ENCODE measurements at places on chromosomes 16 and 17.

DNA sequence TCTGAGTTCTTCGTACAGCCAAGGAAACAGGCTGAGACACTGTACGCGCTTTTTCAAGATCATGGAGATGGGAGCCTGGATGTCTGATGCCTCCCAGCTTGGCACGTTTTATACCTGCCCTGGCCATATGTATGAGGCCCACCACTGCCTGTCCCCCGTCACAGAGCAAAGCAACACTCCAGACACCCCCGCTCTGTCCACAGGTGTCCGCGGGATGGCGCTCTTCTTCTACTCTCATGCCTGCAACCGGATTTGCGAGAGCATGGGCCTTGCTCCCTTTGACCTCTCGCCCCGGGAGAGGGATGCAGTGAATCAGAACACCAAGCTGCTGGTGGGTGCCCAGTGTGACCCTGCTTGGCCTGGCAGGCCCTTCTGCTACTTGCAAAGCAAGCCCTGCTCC lies 39.8 kb upstream of the POLR3E start:
- DNase-seq = no peak

DNA sequence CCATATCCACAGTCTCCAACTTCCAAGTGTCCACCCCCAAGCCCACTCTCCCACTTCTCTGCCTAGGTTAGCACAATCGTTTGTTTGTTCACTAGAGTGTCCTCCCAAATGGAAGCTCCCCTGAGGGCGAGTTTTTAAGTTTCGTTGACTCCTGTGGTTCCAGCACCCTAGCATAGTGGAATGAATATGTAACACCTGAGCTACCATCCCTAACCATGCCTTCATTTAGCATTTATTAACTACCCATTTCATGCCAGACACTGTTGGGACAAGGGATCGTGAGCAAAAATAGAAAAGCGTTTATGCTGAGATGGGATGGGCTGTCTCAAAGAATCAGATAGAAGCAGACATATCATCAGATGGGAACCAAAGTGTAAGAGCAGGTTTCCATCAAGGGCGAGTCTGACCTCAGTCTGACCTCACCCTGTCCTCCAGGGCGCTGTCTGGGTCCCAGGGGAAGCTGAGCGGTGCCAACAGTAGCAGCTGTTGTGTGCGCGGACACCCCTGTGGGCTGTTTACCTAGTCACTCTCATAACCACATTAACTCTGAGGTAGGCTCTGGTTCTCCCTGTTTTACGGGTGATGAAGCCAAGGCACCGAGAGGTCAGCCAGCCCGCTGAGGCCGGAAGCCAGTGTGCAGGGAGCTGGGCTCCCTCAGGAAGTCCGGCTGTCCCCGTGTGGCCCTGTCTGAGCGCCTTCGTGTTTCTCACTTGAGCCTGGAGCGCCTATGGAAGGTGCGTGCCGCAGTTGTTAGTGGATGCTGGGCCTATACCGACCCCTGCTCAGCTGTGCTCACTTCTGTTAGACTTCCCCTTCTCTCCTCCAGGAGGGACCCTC lies 6.2 kb downstream of the CNP start:
- no peak for DNase-seq

- no peak for DNase-seq
Measured at GRCh38 chr17:7580604-7581575, 1.5 kb downstream of the CD68 start.

DNA sequence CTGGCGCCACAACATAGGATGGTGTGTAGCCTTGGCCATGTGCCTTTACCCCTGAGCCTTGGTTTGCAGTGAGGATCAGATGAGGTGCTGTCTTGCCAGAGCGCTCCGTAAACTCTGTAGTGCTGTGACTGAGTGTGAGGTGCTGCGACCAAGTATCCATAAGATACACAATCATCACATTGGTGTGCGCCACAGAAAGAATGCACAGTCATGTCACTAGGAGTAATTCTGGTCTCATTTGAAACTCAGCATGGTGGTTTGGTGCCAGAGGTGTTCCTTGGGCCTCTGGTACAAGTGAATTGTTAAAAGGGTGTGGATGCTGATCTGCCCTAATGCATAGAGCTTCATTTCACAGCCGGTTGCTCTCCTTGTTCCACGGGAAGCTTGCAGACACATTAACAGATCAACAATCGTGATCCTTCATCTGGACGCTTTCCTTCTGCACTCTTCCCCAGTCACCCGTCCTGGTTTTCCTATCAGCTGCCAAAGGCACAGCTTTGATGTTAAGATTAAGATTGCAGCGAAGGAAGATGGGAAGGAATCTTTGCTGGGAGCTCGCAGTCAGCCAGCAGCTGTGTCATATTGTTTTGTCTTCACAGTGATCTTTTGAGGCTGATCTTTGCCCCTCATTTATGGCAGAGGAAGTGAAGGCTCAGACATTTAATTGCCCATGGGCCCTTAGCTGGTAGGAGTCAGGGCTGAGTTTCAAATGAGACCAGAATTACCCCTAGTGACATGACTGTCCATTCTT lies 79.1 kb downstream of the KSR1 start:
- DNase-seq = no peak

- DNase-seq = no peak
Measured at GRCh38 chr16:2244926-2245795, 6.2 kb downstream of the ECI1 start.

DNA sequence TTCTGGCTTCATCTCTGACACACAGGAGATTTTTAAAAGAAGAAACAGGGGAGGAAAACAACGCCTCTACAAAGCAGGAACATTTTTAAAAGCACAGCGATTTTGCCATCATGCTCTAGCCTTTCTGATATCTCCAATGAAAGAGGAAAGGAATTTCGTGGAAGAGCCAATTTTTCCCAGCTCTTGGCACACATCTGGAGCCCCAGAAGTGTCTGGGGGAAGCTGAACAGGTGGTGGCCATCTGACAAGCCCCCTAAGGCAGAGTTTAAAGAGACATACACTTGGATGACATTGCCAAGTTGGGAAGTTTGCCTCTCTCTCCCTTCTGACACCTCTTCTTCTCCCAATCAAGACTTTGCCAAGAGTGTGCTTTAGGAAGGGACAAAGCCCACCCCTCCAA lies 82.1 kb downstream of the CCT6B start:
- no peak for DNase-seq

GRCh38 chr17:19733953-19734526 lies 14.1 kb downstream of the ALDH3A1 start:
- DNase-seq = no peak

DNA sequence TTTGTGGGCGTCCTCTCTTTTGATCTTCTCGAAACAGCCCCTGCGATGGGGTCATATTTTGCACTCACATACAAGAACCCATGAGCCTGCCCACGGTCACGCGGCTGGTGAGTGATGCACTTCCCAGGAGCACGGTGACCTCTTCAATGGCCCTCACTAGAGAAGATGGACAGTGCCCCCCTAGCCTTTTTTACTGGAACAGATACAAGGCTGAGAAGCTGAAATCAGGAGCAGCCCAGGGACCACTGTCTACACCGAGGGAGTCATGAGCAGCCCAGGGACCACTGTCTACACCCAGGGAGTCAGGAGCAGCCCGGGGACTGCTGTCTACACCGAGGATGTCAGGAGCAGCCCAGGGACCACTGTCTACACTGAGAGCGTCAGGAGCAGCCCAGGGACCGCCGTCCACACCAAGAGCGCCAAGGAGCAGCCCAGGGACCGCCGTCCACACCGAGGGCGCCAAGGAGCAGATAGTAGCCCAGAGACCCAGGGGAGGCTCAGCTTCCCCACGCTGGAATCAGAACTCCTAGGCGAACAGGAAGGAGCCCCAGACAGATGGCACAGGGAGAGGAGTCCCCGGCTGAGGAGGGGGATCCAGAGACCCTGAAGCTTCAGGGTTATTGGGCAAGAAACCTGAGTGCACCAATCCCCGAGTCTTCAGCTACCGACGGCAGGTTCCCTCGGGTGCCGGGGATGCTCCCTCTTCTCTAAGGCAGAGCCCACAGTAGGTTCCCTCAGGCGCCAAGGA lies 23.7 kb downstream of the ACSF3 start:
- no peak for DNase-seq

DNA sequence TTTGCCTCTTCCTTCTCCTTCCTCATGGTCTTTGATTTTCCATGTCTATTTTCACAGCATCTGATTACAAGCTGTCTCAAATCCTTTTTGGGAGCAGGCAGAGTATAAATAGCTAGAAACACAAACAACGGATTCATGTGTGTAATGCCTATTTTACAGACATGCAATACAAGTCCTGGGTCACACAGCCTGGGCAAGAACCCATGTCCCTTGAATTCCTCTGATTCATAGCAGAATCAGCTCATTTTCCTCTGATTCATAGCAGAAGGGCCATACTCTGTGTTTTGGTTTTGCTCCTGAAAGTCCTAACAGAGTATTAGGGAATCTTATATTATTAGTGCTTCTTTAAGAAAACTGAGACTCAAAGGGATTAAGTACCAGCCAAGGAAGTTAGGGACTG lies 71.3 kb downstream of the IRX5 start:
- DNase-seq = no peak

- DNase-seq = no peak
Measured at GRCh38 chr16:31002862-31003341, 7.5 kb downstream of the STX1B start.

DNA sequence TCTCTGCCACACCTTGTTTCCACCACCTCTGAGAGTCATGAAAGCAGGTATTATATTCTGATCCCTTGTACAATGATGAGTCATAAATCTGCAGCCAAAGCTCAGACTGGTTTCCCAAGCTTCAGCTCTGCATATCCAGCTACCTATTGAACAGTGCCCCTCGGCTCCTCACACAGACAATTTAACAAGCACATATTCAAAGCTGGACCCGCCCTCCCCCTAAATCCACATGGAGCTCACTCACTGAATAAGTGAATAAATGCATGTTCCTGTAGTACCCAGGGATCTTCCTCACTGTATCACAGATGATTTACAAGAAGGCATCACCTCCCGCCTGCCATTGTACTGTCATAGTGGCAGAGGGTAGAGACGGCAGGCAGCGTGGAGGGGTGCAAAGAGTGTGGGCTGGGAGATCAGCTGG lies 516.4 kb downstream of the GRIN2A start:
- DNase-seq = no peak

- no peak for DNase-seq
Measured at GRCh38 chr17:78883089-78883532, 19.9 kb downstream of the CEP295NL start.

DNA sequence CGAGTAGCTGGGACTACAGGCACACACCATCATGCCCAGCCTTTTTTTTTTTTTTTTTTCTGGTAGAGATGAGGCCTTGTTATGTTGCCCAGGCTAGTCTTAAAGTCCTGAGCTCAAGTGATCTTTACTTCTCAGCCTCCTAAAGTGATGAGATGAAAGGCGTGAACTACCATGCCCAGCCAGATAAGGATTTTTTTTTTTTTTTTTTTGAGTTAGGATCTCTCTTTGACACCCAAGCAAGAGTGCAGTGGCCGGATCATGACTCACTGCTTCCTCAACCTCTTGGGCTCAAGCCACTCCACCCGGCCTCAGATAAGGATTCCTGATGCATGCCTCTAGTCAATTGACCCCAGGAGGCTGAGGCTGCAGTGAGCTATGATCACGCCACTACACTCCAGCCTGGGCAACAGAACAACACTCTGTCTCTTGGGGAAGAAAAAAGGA lies 11.2 kb upstream of the PLEKHG4 start:
- no peak for DNase-seq

GRCh38 chr17:55056526-55056925 lies 88.0 kb downstream of the STXBP4 start:
- DNase-seq = no peak

- no peak for DNase-seq
Measured at GRCh38 chr16:84007965-84008364, 34.6 kb downstream of the SLC38A8 start.

- no peak for DNase-seq
Measured at GRCh38 chr17:79609673-79610645, 892 bp downstream of the RBFOX3 start.

DNA sequence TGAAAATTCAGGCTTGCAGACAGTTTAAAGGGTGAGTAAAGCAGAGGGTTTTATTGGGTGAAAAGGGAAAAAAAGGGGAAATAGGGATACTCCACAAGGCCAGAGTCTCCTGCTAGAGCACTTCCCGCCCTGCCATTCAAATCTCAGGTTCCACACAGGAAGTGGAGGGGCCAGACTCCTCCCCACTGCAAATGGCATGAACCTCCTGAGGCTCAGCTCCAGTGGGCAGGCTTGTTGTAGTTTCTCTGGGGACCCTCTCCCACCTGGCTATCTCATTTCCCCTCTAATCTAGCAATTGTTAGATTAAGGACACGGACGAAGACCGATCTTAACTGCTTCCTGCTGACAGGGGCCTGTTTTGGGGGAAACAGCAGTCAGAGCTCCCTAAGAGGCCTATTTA lies 43.4 kb downstream of the TAOK1 start:
- no peak for DNase-seq

DNA sequence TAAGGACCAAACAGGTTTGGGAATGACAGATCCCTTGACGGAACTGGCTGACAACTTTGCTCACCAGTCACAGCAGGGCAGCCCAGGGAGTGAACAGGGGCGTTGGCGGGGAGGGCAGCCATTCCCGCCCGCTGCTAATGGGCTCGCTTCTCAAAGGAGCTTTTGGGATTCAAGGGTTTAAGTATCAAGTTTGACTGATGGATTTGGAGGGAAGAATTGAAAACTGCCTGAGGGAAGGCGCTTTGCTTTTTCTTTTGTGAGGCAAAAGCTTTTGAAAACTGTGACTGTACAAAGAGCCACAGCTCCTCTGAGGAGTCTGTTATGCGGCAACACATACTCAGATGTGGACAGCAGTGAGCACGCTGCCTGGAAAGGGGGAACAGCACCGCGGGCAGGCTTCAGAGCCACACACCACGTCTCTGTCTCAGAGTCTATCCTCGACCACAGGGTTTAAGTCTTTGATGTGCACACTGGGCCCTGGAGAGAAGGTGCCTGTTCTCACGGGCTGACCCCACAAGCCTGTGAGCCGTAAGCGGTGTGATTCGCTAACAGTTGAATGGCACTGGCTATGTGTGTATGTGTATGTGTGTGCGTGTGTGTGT lies 79.9 kb upstream of the HSBP1 start:
- no peak for DNase-seq

GRCh38 chr17:79566251-79566955 lies 44.4 kb downstream of the RBFOX3 start:
- DNase-seq = no peak

DNA sequence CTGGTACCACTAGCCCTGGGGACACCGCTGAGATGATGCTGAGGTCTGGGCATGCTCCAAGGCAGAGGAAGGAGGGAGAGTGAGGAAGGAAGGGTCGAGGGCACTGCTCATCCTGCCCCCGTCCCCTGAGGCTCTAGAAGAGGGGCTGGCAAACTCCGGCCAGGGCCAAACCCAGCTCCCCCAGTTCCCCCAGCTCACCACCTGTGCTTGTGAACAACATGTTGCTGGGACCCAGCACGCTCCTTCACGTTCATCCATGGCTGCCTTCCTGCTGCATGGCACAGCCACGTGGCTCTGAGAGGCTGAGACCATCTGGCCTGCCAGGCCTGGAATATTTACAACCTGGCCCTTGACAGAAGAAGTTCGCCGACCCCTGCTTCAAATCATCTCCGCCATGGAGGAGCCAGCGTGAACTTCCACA lies 81.2 kb downstream of the RBFOX3 start:
- DNase-seq = no peak

GRCh38 chr17:79645022-79645776 lies 34.3 kb upstream of the RBFOX3 start:
- DNase-seq = no peak
